Astrocyte of the cerebellum (primary cell): ENCODE measurements at places on chromosomes 6 and 20.

- DNase-seq, result no peak
Measured at GRCh38 chr20:3800256-3800877, 4.3 kb downstream of the CDC25B start.

DNA sequence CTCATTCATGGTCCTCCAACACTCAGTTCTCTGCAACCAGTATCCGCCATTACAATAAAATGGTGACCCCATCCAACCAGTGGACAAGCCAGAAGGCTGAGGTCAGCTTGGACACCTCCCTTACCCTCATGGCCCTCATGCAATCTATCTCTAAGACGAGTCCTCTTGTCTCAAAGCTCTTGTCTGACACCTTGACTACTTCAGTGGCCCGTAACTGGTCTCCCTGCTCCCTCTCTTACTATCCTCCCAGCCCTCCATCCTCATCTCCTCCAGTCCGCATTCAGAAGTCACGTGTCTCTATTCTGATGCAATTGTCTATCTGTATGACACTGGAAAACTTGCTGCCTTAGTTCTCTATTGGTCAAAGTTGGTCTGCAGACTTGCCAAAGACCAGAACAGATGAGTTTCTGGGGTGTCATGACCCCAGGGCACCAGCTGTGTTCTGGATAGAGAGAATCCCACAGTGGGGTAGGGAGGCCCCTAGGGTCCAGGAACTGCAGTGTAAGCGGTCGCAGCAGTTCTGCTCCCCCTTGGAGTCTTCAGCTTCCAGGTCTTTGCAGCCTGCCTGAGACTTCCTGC, 59.6 kb upstream of the RNF24 start:
- no peak for DNase-seq

DNA sequence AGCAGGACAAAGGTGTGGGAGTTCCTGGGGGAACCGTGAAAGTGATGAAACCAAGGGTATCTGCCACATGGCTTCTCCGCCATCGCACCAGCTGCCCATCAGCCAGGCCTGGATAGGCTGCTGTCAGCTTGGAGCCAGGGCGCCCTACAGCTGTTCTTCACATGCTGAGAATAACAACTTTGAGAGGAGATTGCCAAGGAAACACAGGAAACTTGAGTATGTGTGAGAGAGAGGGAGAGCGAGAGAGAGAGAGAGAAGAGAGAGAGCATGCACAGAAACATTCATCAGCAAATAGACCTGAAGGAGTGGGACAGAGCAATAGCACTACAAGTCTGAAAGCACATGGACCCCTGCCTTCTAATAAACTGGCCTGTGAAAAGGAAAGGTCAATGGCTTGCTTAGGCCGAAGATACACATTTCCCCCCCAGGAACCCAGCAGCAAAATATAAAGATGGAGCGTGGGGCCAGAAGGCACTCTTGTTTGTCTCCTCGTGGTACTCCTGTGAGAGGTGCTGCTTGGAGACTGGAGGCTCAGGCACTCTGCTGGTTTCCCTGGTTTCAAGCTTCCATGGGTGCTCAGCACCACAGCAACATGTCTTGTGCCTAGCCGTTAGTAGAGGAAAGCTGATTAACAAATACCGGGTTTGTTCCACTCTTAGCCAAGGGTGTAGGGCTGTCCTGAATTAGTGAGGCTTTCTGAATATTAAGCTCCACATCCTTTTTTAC, 53.0 kb downstream of the SNAP25 start:
- DNase-seq, result no peak

- DNase-seq, result no peak
Measured at GRCh38 chr6:20997143-20997769, 463.0 kb downstream of the CDKAL1 start.

DNA sequence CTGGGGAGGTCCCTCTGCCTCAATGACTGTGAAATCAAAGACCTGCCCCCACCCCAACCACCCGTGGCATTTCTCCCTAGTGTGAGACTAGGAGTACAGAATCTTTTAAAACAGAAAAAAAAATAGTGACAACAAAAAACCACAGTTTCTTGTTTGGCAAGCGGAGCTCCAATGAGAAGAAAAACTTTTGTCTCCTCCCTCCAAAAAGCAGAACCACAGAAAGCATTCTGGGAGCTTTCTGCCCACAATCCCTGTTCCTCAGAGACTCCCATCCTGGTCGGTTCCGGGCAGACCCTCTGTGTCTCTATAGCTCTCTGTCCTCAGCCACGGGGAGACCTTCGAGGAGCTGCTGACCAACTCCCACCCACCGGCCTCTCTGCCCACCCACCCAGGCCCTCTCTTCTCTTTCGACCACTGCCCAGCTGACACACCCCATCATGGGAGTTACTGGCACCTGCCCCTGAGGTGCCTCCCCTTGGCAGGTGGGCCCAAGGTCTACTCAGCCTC, 4.9 kb downstream of the PREX1 start:
- no peak for DNase-seq

GRCh38 chr20:17771206-17772004, 71.6 kb downstream of the BANF2 start:
- no peak for DNase-seq

DNA sequence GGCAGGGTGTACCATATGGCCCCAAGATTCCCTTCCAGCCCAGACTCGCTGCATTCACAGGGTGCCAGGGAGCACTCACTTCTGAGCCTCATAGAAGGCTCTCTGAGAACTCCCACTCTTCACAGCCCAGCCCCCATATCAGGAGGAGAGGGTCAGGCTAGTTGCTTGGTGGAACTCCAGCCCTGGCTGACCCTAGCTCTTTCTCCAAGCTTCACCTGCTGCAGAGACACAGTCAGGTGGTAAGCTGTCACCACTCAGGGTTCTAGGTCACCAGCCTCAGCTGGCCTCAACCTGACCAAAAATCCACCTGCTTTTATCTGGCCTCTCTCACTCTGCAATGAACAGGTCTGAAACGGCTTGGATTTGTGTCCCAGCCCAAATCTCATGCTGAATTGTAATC, 162.7 kb upstream of the MLN start:
- no peak for DNase-seq

GRCh38 chr6:125471667-125472066, 169.9 kb upstream of the HDDC2 start:
- no peak for DNase-seq

- no peak for DNase-seq
Measured at GRCh38 chr6:110554966-110555460, 78.6 kb upstream of the SLC22A16 start.

DNA sequence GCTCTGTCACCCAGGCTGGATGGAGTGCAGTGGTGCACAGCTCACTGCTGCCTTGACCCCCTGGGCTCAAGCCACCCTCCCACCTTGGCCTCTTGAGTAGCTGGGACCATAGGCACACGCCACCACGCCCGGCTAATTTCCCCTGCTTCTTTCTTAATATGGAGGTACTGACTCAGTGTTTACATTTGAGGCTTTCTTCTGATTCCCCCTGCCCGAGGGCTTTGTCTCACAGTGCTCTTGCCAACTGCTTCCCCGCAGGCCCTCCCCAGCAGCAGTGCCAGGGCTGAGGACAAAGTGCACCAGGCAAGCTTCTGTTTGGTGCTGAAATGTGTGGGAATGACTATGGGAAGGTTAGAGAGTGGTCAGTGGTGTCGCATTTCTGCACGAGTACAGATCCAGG, 34.8 kb downstream of the NR2E1 start:
- DNase-seq, result peak; percentile 62

DNA sequence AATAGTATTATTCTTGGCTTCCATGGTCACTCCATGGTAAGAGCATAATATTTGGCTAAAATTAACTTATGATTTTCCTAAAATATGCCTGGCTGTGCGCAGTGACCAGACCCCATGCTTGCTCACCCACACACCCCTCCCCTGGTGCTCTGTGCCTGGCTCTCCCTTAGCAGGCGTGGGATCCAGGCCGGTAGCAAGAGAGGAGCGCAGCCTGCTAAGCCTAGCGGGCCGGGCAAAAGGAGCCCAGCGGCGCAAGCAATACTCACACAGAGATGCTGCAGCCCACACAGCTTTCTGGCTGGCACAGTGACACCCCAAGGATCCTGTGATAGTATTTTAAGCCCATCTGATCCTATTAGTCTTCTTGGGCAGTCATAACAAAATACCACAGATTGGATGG, 79.8 kb upstream of the EYS start:
- no peak for DNase-seq

- no peak for DNase-seq
Measured at GRCh38 chr20:21360705-21361104, 36.6 kb downstream of the NKX2-4 start.

GRCh38 chr6:30759575-30760239, 15.4 kb upstream of the IER3 start:
- peak; percentile 90 for DNase-seq

DNA sequence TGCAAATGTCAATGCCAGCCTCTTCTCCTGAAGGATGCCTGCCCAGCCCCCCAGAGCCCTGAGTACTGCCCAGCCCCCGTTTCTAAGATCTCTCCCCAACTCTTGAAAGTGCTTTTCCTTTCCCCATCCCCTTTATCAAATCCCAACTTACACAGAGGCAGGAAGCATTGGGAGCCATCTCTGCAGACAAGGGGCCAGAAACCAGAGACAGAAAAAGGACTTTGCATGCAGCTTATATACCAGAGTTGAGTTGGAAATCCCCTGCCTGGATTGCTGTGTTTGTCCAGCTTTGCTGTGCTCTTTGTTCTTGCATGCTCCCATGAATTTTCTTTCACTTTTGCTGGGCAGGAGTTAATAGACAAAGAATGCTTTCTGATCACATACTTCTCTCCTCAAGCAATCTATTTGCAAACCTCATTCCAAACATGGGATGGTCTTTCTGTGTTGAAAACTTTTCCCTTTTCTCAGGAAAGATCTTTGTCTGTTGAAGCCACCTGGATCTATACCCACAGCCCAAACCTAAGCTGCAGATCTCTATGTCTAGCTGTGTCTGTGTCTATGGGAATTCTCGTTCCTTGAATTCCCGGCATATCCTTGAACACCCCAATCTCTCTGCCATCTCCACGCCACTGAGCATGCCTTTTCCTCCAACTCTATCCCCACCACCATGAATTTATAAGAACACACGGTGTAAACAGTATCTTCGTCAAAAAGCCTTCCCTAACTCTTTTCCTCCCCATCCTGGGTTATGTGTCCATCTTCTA, at the start of gene UBD:
Gene UBD (minus strand): TSS at position 209 of the 764 bp plus-strand sequence. CDS start 31 bp downstream, at position 178.
- no peak for DNase-seq

DNA sequence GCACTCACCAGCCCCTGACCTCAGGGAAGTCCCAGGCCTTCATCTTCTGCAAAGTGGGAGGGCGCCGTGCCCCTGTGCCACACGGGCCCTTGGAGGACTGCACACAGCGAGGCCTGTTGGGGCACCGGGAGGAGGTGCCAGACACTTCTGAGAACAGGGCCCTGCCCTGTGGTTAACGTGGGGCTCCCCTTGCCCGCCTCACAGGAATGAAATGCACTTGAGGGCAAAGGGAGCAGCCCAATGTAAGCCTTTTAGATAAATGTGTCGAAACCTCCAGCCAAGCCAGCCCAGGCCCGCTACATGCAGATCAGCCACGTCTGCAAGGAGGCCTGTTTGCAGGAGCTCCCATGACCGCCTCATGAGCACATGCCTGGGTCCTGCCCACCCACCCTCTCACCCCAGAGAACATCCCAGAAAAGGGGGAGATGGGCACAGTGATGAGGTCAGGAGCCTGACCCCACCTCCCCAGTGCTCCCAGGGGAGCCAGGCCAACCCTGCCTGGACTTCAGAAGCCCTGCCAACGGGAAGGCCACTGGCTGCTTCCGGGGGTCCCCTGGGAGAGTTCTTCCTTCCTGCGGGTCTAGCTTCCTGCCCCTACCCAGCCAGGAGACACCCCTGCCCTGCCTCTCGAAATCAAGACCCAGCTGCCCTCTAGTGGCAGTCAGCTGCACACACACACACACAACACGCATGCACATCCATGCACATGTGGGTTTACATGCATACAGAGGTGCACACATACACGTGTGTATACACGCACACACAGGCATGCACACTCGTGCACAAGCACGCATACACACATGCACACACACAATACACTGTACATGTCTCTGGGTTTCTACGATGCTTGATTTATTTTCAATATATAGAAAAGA, 178.7 kb downstream of the TAF4 start:
- DNase-seq, result peak; percentile 20

DNA sequence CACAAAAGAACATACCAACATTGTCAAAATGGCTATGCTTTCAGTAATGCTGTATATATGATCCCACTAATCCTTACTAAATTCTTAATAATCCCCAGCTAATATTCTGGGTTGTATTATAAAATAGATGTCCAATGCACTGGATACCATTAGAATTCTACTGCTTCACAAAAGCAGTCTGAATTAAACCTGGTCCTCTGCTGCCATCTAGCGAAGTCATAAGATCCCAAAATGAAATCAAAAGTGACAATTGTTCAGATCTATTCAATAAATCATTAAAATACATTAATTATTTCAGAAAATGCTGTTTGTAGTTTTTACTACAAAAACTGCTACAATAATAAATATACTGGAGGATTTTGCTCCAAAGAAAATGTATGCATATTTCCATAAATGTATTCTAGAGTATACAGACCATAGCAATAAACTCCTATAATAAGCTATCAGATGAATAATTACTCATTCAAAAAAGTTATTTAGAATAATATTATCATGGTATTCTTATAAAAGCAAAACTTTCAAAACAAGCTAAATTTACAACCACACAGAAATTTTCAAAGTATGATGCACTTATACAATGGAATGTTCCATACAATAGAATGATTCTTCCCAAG, 92.6 kb downstream of the RNGTT start:
- DNase-seq, result peak; percentile 59

DNA sequence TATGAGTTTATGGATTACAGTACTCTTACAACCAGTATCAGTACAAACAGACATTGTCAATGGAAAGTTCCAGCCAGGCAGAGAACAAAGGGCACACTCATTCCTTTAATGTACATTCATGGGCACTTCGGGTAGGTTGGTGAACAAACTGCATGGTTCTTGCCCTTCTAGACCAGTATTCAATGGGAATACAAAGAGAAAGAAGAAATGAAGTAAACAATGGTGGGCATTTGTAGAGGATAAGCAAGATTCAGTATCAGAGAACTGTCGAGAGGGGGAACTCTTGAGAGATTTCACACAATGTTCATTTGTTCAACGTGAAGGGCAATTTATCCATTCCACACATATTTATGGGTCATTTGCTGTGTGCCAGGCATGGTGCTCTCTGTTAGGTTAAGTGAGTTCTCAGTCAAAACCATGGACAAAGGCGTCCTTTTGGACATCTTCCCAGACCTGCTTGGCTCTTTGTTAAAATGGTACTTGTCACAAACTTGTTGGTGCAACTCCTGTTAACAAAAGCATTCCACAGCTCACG, 714.8 kb downstream of the DHX35 start:
- DNase-seq, result no peak

GRCh38 chr6:54980511-54981275, 134.1 kb downstream of the FAM83B start:
- peak; percentile 59 for DNase-seq

GRCh38 chr6:125124049-125124669, 29.4 kb upstream of the TPD52L1 start:
- DNase-seq, result no peak
